SW 1271 (cell line): ENCODE measurements at places on chromosomes 13 and 19.

- DNase-seq = no peak
These were observed 10.1 kb downstream of the LGALS7B start for GRCh38 chr19:38799104-38799503.

- DNase-seq = no peak
These were observed 86.2 kb upstream of the FRY start for GRCh38 chr13:31945202-31945961.

DNA sequence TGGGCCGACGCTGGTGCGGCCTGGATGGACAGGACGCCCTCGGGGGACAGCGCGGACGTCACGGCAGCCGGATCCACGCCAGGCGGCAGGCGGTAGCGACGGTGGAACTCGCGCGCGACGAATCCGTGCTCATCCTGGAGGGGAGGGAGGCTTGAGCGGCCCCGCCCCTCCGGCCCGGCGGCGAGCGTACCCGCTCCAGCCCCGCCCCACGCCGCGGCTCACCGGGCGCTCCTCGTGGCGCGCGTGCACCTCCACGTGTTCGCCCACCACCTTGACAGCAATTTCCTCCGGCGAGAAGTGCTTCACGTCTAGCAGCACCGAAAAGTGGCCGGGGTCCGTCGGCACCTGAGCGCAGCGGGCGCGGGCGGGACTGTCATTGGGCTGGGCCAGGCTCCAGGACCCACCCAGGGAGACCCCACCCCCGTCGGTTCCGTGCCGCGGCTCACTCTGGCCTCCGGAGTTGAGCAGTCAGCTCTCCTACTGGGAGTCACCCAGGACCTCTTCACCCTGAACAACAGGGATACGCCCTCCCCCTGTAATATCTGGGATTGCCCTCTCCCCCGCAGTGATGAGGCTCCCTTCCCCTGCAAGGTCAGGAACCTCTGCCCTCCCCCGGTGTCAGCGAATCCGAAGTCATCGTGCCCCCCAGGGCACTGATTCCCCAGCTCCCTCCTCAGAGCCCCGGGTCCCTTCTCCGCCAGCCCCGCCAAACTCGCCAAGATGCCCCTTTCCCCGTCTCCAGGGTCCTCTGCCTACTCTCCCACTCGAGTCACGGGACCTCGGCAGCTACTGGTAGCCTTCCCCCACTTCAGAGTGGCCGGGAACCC is 1.1 kb downstream of the HSPB6 start:
- DNase-seq = no peak

- DNase-seq = no peak
These were observed 122.3 kb downstream of the PCCA start for GRCh38 chr13:100211016-100211710.

GRCh38 chr13:45575146-45575829 is 40.3 kb downstream of the ERICH6B start:
- DNase-seq = no peak

DNA sequence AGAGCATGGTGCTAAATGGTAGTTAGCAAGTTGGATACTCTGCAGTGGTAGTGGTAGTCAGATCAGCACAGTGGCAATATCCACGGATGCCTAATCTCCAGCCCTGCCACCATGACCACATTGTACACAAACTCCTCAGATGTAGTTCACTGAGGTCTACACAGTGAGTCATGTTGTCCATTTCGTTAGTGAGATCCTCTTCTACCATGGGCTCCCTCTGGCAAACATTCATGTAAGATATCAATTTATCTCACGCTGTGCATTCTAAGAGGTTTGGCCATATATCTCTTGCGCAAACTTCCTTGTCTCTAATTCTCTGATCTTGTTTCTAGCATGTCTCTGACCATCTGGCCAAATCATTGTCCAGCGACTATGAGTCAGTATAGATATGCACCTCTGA is 58.2 kb downstream of the POLR1D start:
- DNase-seq = no peak

- no peak for DNase-seq
These were observed 13.3 kb upstream of the RETN start for GRCh38 chr19:7655581-7655980.

DNA sequence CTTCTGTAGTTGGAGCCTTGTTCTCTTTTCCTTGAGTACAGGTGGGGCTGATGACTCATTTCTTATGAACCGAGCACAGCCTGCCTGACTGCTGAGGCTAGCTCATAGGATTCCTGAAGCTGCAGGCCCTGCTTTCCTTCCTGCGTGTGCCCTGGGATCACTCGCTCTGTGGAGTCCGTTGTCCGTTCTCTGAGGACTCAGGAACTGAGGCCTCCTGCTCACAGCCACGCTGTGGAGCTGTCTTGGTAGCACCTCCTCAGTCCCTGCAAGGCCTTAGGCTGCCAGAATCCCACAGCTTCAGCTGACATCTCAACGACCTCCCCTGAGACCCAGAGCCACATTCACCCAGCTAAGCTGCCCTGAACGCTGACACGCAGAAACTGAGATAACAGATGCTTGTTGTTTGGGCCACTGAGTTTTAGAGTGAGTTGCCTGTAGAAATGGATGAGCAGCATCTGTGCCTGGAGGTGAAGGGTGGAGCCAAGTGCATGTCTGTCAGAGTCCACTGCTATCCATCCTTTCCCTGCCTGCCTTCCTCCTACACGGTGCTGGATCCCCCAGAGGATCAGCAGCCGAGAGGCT is 72.9 kb downstream of the ARHGEF7 start:
- DNase-seq = no peak

DNA sequence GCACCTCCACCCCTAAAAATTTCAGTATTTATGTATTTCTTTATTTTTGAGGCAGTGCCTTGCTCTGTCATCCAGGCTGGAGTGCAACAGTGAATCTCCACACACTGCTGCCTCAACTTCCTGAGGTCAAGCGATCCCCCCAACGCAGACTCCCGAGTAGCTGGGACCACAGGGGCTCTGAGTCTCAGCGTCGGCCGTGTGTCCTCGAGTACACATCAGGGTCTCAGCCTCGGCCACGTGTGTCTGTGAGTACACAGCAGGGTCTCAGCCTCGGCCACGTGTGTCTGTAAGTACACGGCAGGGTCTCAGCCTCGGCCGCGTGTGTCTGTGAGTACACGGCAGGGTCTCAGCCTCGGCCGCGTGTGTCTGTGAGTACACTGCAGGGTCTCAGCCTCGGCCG is 21.2 kb downstream of the C2CD4C start:
- DNase-seq = no peak

GRCh38 chr13:39016787-39017186 is 21.1 kb downstream of the PROSER1 start:
- DNase-seq = peak; percentile 26

DNA sequence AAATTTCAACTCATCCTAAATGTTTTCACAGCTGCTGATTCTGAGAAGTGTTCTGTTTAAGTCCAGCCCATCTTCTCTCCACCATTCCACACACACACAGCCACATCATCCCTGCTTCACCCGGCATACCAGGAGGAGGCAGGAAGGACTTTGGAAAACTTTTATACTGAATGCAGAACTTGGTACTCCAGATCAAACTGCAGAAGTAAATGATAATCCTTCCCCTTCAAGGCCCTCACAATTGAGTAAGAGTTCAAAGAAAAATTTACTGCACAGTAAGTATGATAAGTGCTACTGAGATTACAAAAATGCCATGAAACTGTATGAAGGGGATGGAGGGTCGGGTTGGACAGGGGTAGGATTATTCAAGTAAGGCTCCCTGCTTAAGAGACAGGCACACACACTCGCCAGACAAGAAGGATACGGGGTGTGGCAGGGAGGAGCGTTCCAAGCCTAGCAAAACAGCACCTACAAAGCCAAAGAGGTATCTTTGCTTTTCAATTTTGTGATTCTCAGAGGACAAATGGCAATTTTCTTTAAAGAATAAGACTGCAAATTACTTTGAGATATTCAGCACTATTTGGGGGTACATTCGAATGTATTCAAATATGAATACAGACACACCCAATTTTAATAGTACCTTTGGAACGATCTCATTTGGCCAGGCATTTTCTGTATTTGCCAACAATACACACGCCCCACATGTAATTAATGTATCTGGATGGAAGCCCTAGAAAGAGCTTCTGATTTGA is 2.5 kb downstream of the USP12 start:
- no peak for DNase-seq

DNA sequence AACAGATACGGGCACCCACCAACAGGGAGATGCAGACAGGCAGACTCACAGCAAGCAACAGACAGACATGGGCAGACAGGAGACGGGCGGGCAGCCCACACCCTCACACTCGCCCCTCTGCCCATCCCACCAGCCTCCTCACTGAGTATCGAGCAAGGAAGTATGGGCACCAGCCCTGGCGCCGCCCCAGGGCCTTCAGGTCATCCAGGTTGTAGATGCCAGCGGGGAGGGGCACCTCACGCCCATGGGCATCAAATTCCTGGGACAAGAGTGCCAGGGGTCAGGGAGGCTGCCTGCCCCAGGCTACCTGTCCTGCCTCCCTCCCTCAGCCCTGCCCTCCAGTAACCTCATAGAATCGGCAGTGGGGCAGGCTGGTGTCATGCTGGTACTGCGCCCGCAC is 5.7 kb downstream of the ERCC2 start:
- DNase-seq = no peak

- DNase-seq = no peak
These were observed 14.9 kb upstream of the IL4I1 start for GRCh38 chr19:49911381-49912145.

GRCh38 chr19:7074705-7075282 is 5.3 kb downstream of the ZNF557 start:
- no peak for DNase-seq

GRCh38 chr19:18161636-18162002 is 8.7 kb downstream of the PIK3R2 start:
- no peak for DNase-seq

DNA sequence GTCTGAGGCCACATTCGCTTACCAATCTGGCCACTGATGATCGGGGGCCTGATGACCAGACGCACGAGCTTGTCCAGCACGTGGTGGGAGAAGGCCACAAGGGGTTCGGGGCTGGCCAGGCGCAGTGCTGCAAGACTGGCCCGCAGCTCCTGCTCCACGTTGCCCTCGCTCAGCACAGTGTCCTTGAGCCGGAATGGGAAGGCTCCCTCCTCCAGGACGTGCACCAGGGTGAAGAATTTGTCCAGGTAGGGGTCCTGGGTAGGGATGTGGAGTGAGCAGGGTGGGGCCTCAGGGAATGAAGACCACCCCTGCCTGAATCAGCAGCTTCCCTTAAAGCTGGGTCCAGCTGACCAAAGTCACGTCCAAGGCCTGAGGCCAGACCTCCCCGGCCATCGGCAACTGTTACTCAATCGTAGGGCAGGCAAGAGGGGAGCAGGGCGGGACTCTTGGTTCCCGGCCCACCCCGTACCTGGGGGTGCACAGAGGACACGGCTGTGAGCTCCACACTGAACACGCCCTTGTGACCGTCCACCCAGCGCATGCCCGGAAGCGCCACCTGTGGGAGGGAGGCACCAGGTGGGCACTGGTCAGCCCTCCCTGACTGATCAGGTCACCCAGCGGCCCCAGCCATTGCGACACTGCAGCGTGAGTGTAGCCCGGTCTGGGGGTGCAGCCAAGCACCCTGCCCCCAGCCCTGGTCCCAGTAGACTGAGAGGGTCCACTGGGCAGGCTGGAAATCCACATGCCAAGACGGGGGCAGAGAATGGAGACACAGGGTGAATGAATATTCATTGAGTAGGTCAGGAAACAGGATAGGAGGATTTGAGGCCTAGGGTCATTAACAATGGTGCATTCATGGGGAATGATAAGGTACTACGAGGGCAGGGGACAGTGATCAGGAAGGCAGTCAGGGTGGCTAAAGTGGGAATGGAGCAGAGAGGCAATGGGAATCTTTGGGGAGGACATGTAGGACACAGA is 2.8 kb upstream of the ANGPTL8 start:
- no peak for DNase-seq

GRCh38 chr19:50478901-50479715 is 2.5 kb upstream of the GARIN5A start:
- DNase-seq = no peak

DNA sequence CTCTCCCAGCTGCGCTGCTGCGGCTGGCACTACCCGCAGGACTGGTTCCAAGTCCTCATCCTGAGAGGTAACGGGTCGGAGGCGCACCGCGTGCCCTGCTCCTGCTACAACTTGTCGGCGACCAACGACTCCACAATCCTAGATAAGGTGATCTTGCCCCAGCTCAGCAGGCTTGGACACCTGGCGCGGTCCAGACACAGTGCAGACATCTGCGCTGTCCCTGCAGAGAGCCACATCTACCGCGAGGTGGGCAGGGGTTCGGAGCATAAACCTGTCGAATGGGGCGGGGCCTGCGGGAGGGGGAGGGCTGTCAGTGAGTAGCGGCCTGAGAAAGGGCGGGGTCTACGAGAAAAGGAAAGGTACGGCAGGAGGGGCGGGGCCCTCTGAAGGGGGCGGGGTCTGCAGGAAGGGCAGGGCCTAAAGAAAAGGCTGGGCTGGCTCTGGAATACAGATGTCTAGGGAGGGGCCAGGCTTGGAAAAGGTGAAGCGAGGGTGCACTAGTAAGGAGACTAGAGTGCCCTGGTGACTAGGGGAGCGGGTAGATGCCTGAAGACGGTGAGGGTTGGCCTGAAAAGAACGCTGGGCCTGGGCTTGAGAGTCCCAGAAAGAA is 3.6 kb downstream of the CD37 start:
- peak; percentile 29 for DNase-seq

DNA sequence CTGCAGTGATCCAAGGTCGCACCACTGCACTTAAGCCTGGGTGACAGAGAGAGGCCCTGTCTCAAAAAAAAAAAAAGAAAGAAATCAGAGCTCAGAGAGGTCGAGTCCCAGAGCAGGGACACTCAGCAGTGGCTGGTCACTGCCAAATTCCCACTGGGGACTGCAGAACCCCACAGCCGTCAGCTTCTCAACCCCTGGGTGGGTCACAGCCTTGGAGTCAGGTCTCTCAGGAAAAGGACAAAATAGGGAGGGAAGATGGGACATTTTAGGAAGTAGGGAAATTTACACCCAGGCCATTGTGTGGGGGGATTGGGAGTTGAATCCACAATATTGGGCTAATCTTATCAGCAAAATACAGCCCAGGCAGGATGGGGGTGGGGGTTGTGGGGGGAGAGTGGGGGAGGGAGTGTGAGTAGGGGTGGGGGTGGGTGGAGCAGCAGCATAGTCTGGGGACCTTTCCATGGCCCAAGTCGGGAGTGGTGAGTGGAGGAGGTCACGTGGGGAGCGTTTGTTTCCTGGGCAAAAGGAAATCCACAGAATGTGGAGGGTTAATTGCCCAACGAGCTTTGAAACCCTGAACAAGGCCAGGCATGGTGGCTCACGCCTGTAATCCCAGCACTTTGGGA is 5.0 kb upstream of the CCDC194 start:
- no peak for DNase-seq

GRCh38 chr13:98240135-98240534 is 63.1 kb upstream of the RNF113B start:
- DNase-seq = no peak

GRCh38 chr19:23509686-23510450 is 114.6 kb upstream of the ZNF91 start:
- DNase-seq = no peak

GRCh38 chr13:105346141-105346775 is 1189.2 kb downstream of the EFNB2 start:
- DNase-seq = no peak

- peak; percentile 34 for DNase-seq
These were observed 10.7 kb upstream of the PABPC3 start for GRCh38 chr13:25085125-25085742.

- DNase-seq = no peak
These were observed 35.3 kb upstream of the NPAS1 start for GRCh38 chr19:46984077-46985010.
